ENCODE measurements at places on chromosomes 3 and 15.

- H3K27me3 ChIP-seq, result no peaks in the 10 kb centered on the region
- H3K4me1 ChIP-seq, result peaks cover 9% of the 10 kb centered on the region
Measured at GRCh38 chr15:59266028-59266427, 59.4 kb downstream of the LDHAL6B start.

GRCh38 chr3:23602971-23603370 is 202.8 kb upstream of the UBE2E1 start:
- H3K4me1 ChIP-seq, result peaks cover 2% of the 10 kb centered on the region
- no peaks in the 10 kb centered on the region for H3K36me3 ChIP-seq
- no peaks in the 10 kb centered on the region for H3K27me3 ChIP-seq
- H3K27ac ChIP-seq, result no peak overlapping the region

GRCh38 chr3:61594144-61594963 is 33.0 kb downstream of the PTPRG start:
- peaks cover 3% of the 10 kb centered on the region for H3K27me3 ChIP-seq
- no peak for DNase-seq
- no peak overlapping the region for H3K27ac ChIP-seq
- no peak overlapping the region for H3K4me3 ChIP-seq

- no peak overlapping the region for H3K27ac ChIP-seq
- peaks cover 17% of the 10 kb centered on the region for H3K27me3 ChIP-seq
- no peaks in the 10 kb centered on the region for H3K4me1 ChIP-seq
- no peak for DNase-seq
Measured at GRCh38 chr3:42911551-42911950, 5.6 kb downstream of the ZNF662 start.

- H3K27me3 ChIP-seq, result peaks cover 6% of the 10 kb centered on the region
- H3K4me3 ChIP-seq, result no peak overlapping the region
- no peaks in the 10 kb centered on the region for H3K4me1 ChIP-seq
Measured at GRCh38 chr3:113165841-113166240, 45.5 kb upstream of the BOC start.
